ENCODE measurements at places on chromosomes 13 and 19.
A peak's percentile ranks its signal among the peaks of the same experiment; 100 is the strongest.

DNA sequence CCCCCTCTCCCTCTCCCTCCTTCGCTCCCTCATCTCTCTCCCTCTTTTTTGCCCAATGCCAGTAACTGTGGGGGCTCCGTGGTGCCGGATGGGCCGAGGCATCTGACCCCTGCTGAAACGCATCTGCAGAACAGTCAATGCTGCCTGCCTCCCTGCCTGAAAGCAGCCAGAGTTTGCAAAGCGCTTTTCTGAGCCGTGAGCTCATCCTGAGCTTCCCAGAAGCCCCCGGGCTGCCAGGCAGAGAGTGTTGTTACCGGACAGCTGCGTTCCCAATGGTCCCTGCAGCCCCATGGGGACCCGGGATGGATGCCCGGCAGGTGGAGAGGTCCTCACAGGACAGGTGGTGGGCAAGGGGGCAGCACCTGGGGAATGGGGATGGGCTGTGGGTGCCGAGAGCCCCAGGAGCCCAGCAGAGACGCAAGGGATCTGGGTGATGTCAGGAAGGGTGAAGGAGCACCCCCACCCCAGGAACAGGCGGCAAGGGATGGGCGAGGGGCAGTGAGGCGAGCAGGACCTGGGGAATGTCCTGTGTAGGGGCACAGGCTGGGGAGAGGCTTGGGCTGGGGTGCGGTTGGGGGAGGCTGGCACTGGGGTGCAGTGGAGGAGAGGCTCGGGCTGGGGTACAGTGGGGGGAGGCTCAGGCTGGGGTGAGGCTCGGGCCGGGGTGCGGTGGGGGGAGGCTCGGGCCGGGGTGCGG, 33.0 kb downstream of the GPX4 start:
- DNase-seq, result no peak

- no peak for DNase-seq
Observed at GRCh38 chr13:76813891-76814290, 72.3 kb downstream of the KCTD12 start.

GRCh38 chr19:48648134-48648533, 2.1 kb upstream of the CA11 start:
- no peak for DNase-seq

- DNase-seq, result no peak
Observed at GRCh38 chr13:24068472-24068871, 92.0 kb upstream of the SPATA13 start.

DNA sequence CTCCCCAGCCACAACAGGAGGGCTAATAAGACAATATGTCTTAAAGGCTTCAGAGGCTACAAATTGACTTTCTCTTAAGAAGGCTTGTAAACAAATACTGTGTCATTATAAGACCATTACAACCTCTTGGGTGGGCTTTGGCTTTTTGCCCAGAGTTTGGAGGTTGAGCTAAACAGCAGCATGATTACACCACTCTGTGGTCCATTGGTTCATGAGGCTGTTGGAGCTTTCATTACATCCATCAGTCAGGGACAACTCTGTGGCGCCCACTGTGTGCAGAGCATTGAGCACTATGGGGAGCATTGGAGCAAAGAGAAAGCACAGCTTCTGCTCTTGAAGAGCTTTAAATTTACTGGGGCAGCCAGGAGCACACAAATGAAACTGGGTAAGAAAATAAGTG, 75.9 kb downstream of the TNFSF11 start:
- DNase-seq, result no peak

DNA sequence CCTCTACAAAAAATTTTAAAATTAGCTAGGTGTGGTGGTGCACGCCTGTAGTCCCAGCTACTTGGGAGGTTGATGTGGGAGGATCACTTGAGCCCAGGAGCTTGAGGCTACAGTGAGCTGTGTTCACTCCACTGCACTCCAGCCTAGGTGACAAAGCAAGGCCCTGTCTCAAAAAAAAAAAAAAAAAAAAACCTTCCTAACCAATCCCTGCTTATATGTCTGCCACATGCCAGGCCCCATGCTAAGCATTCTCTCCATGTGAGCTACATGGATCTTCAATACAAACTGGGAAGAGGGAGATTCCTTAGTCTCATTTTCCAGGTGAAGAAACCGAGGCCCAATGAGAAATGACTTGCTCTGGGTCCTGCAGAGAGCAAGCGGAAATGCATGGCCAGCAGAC, 2.3 kb upstream of the OVOL3 start:
- DNase-seq, result no peak

- peak; percentile 43 for DNase-seq
Observed at GRCh38 chr19:11446652-11447301, 11.3 kb downstream of the PRKCSH start.

DNA sequence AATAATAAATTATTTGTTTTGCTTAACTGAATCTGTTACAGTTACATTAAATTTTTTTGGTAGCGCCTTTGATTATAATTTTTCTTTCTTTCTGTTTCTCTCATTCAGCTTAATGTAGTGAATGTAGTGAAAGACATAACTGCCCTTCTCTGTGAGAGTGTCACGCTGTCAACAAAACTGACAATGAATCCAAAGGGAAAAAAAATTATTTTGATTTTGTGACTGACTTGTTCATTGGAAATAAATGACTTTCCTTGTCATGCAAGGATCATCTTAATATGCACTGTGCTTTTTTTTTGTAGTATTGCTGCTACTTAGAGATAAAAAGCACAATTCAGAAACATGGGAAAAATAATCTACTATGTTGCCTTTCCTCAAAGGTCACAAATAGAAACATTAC, 1196.4 kb downstream of the PCDH17 start:
- DNase-seq, result no peak
